Activated T-cell treated with anti-CD3 and anti-CD28 coated beads, Interleukin-2, amount 50 U/mL, for 72 hours (primary cell): ENCODE measurements at places on chromosomes 4 and X. TPM values are rescaled to one million over a fixed set of nuclear protein-coding genes. Genes with fewer than 3 reads are reported as not detected.

LUZP4 gene
- total RNA-seq: not detected

GRCh38 chr4:10875144-10875799 lies 190.7 kb upstream of the CLNK start:
- no peak for DNase-seq

DNA sequence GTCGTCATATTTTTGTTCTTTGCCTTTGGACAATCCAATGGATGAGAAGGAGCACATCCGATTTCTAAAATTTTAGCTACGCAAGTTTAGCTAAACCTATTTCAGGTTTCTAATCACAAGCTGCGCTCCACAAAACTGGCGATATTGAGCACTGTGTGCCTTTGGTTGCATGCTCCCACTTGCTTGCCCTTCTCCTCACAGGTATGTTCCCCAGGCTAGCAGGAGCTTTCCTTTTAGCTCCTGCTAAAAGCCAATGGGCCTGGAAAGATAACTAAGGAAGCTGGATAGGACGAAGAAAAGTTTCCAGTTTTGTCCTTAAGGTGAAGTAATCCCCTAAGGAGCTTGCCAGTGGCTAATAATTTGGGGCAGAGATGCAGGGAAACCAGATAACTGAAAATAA lies 975.2 kb downstream of the FSTL5 start:
- no peak for DNase-seq

EDA gene
- 2.2 TPM for total RNA-seq

ACTRT1 gene
- not detected for total RNA-seq

ODAPH gene
- not detected for total RNA-seq

- no peak for DNase-seq
These were observed 78.4 kb downstream of the CDS1 start for GRCh38 chr4:84661191-84661939.

SLC7A11 gene
- total RNA-seq: 15.4 TPM

DNA sequence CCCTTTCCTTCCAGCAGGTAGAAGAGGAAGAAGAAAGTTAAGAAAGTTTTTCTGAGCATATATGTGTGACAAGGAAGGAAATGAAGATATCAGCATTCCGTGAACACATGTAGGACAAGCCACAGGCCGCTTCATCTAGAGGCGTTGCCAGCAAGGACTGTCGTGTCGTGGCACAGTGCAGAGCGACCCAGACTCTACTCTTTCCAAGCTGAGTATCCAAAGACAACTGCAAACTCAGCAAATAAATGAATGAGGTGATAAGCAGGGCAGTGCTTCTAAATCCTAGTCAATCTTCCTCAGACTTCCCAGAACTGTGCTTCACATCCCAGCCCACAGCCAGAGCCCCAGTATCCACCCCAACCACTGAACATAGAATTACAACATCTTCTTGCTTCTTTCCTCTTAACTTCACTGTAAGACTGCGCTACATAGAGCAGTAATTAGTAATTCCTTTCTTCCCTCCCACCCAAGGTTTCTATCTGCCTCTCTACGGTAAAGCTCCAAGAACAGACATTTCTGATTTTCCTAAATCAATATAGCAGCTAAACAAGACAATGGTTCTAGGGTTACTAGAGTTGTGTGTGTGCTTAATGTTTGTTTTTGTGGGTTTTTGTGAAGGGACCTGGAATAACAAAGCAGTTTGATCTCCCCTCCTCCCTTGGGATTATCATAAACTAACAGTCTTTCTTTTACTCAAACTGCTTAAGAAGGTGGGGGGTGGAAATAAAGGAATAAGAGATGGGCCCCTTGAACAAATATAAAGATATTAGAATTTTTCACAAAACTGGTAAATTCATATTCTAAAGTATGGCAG lies 71.6 kb downstream of the PAPSS1 start:
- no peak for DNase-seq

SOWAHD gene
- 0.50 TPM for total RNA-seq

DNA sequence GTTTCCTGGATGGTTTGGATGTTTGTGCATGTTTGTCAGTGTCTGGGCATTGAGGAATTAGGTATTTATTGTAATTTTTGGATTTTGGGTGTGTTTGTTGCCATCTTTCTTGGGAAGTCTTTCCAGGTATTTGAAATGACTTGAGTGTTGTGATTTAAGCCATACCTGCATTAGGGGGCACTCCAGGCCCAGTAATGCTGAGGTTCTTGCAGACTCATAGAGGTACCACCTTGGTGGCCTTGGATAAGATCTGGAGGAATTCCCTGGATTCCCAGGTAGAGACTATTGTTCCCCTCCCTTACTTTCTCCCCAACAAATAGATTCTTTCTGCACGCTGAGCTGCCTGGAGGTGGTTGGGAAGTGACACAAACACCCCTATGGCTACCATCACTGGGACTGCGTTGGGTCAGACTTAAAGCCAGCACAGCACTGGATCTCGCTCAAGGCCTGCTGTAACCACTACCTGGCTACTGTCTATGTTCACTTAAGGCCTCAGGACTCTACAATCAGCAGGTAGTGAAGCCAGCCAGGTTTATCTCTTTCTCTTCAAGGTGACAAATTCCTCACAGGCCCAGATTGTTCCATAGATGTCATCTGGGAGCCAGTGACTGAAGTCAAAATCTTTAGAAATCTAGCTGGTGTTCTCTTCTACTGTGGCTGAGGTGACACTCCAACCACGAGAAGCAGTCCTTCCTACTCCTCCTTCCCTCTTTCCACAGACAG lies 643.6 kb downstream of the PDHA2 start:
- DNase-seq: no peak

DRD5 gene
- total RNA-seq: not detected

GRCh38 chr4:52957220-52957686 lies 95.1 kb downstream of the RASL11B start:
- no peak for DNase-seq

EGF gene
- total RNA-seq: not detected

DNA sequence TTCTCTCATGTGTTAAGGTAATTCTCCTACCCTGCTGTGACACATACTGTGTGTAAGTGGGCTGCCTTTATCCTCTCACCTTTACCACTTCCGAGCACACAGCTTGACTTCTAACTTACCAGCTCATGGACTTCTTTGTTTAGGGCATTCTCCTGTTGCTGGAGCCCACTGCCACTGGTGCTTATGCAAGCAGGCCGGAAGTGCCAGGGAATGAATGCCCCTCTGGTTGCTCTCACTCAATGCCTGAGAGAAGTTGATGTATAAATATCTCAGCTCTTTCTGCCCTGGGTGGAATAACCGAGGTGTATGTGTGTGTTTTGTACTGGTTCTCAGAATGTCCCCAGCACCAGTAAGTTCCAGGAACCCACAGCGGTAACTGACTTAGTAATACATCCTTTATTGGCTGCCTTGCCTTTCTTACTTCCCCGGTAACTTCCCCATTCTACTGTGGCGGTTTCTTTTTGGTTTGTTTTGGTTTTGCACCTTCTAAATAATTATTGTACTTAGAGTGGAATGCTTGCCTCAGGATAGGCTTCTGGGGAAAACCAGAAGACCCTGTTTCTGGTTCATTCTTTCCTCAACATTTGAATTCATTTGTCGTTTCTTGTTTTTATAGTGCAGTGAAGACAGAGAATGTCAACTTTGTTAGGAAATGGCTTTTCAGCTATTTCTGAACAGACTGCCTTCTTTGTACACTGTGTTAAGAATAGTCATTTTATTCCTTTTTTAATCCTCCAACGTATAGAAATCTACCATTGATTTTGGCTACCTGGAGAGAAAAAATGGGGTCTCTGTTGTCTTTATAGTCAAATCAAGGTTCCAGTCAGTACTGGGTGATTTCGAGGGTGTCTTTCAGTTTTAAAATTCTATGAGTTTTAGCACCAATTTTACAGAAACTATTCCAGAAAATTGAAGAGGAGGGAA lies 45.4 kb downstream of the CXorf58 start:
- peak; percentile 51 for DNase-seq

FRMD7 gene
- not detected for total RNA-seq

SLITRK2 gene
- total RNA-seq: not detected

DNA sequence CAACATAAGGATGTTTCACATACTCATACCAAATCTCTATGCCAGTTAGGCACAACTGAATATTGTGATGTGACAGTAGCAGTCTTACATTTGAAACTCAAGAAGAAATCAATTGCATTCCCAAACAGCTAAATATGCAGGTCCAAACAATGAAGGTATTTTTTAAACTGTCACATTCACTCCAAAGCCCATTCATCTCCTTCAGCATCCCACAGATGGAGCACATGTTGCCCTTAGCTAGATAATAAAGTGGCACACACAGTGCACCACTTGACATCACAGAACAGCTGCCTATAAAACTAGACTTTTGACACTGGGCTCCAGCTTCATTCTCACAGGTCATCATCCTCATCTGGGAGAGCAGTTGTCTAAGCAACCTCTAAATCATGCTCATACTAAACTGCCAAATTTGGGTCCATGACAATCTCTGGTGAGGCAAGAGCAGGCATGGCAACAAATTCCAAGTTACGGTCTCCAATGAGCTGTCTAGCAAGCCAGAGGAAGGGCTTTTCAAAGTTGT lies 26.2 kb upstream of the ARHGEF6 start:
- DNase-seq: no peak

DNA sequence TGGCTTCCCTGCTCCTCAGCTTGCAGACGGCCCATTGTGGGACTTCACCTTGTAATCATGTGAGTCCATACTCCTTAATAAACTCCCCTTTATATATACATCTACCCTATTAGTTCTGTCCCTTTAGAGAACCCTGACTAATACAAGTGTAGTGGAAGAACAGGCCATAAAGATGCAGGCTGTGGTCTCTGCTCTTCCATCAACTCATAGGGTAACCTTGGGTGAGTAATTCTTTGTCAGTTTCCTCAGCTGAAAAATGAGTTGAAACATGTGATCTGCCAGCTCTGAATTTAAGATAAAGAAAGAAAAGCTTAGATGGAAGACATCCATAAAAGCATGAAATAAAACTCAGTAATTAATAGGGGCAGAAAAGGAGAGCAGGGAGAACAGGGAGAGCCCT lies 103.6 kb downstream of the ENOX2 start:
- DNase-seq: no peak

- no peak for DNase-seq
These were observed 23.2 kb downstream of the TNIP3 start for GRCh38 chr4:121140716-121141460.

CXCR3 gene
- 8.8 TPM for total RNA-seq

GRCh38 chr4:189029976-189030504 lies 890.8 kb downstream of the TRIML1 start:
- DNase-seq: no peak

TLL1 gene
- not detected for total RNA-seq

DNA sequence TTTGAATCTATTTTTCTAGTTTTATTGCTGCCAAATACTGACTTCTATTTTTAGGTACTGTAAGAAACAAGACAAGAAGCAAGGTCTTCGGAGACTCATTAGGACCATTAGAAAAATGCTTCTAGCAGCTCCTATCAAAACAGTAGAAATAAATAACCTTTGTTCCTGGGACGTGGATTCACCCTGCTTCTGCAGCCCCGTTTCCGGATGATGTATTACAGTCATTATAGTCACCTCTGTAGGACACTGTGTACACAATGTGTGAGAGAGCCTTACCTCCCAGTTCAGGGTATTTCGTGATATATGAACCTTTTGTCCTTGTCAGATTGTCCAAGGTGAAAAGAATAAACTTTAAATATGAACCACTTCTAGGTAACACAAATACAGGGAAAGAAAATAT lies 484.0 kb upstream of the TECRL start:
- DNase-seq: no peak

GRCh38 chrX:38804432-38804681 lies 3.1 kb downstream of the MID1IP1 start:
- peak; percentile 25 for DNase-seq

- DNase-seq: no peak
These were observed 1548.7 kb downstream of the RPA4 start for GRCh38 chrX:98432413-98432812.

DNA sequence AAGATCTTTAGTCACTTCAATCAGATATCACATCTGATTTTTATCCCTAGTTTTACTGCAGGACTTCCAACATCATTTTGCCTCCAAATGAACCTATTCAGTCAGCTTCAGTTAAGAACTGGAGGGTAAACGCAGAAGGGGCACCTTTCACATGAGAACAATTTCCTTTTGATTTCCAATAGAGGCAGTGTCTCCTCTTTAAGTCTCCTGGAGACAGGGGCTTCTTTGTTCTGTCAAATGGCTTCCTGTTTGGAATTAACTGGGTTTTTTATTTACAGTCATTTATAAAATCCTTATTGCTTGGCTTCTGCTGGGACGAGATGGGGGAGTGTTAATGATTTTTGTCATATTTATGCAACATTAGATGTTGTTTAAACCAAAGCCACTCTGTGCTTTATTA lies 164.0 kb downstream of the STK32B start:
- no peak for DNase-seq

GRCh38 chrX:53280331-53281320 lies 758 bp downstream of the IQSEC2 start:
- DNase-seq: peak; percentile 1

DNA sequence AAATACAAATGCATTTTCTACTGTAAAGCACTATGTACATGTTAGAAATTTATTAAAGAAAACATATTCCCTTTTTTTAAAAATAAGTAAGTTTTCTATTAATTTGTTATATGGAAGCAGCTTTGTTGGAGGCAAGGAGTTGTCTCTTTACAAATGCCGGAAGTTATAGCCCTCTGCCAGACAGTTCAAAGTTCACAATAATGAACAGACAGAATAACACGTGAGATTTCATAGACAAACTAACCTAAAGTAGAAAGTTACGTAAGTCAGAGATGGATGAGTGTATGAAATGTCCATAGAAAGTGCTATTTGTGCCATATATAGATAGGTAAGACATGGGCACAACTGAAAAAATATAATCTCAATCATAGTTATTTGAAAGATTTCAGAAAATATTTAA lies 43.9 kb upstream of the NEIL3 start:
- no peak for DNase-seq

CSAG3 gene
- 1.3 TPM for total RNA-seq

SLC10A6 gene
- total RNA-seq: 0.26 TPM

ABCE1 gene
- 85.0 TPM for total RNA-seq

GATA1 gene
- 0.35 TPM for total RNA-seq

DNA sequence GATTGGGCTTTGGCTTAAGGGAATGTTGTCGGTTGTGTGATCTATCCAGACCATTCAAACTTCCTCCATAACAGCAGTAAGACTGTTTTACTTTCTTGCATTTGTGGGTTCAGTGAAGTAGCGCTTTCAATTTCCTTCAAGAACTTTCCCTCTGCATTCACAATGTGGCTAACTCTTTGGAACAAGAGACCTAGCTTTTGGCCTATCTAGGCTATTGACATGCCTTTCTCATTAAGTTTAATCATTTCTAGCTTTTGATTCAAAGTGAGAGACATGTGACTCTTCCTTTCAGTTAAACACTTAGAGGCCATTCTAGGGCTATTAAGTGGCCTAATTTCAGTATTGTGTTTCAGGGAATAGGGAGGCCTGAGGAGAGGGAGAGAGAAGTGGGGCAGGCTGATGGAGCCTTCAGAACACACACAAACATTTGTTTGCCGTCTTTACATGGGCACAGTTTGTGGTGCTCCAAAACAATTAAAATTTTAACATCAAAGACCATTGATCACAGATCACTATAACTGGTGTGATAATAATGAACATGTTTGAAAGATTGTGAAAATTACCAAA lies 34.1 kb downstream of the ADH5 start:
- DNase-seq: no peak

- DNase-seq: no peak
These were observed 146.8 kb downstream of the KLHL13 start for GRCh38 chrX:117969782-117970181.

GRCh38 chrX:25072247-25072646 lies 56.5 kb upstream of the ARX start:
- no peak for DNase-seq

GRCh38 chrX:149392921-149393320 lies 112.2 kb downstream of the IDS start:
- DNase-seq: no peak

SLC6A14 gene
- total RNA-seq: not detected
